ENCODE measurements at places on chromosomes 2 and 18. TPM values are rescaled to one million over a fixed set of nuclear protein-coding genes. Genes with fewer than 3 reads are reported as not detected.

Gene HK2
- 0.96 TPM for total RNA-seq

Gene CFAP210
- total RNA-seq = 0.77 TPM

Gene RHOB
- 488 TPM for total RNA-seq

Gene DPP4
- total RNA-seq = 1.0 TPM

Gene GALM
- 16.3 TPM for total RNA-seq

Gene HTR2B
- not detected for total RNA-seq

Gene ALPP
- total RNA-seq = 20.3 TPM

Gene DNAJC5G
- total RNA-seq = not detected

Gene IGFBP5
- total RNA-seq = 0.23 TPM

Gene MAL
- total RNA-seq = 0.27 TPM

Gene TGFA
- total RNA-seq = 8.2 TPM

Gene OR6B2
- total RNA-seq = not detected

Gene FLACC1
- 0.20 TPM for total RNA-seq

Gene ANKRD30B
- total RNA-seq = not detected

Gene ACAA2
- total RNA-seq = 51.6 TPM

Gene LRRC30
- not detected for total RNA-seq

Gene OTOS
- not detected for total RNA-seq

Gene STK11IP
- total RNA-seq = 16.3 TPM

Gene C18orf54
- total RNA-seq = 2.1 TPM

Gene TTLL4
- total RNA-seq = 29.0 TPM

Gene PLCL1
- total RNA-seq = 0.02 TPM

Gene IL1A
- 0.19 TPM for total RNA-seq

Gene SKA1
- 12.6 TPM for total RNA-seq

Gene NGEF
- 16.2 TPM for total RNA-seq

Gene PDE11A
- total RNA-seq = 0.42 TPM

Gene VWC2L
- total RNA-seq = not detected

Gene TRIM54
- total RNA-seq = 1.1 TPM
